Substantia nigra (tissue), 51 donors: ENCODE measurements at places on chromosomes 16 and 17.

DNA sequence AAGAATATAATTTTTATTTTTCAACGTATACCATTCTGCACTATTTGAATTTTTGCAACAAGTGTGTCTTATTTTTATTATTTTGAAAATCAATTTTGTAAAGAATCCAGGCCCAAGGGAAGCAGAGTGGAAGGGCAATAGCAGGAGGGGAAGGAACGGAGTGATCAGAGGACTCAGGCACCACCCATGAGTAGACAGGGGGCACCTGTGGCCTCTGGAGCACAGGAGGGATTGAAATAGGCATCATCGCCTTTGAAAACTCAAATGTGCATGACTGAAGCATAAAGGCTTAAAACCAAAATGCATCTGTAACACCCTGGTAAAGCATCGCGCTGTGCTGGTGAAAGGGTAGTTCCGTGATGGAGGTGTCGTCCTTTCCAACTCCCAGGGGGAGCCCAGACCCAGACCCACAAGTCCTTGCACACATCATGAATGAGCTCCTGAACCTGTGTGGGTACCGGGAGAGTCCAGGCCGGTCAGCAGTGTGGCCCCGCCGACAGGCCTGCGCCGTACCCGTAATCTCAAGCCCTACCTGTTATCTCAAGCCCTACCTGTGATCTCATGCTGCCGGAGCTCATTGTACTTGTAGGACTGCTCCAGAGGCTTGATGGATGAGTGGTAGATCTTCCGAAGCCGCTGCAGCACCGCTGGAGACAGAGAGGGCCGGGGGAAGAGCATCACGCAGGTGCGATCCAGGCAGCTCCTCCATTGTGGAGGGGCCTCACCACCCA lies 39.1 kb downstream of the SRL start:
- no peak for DNase-seq

DNA sequence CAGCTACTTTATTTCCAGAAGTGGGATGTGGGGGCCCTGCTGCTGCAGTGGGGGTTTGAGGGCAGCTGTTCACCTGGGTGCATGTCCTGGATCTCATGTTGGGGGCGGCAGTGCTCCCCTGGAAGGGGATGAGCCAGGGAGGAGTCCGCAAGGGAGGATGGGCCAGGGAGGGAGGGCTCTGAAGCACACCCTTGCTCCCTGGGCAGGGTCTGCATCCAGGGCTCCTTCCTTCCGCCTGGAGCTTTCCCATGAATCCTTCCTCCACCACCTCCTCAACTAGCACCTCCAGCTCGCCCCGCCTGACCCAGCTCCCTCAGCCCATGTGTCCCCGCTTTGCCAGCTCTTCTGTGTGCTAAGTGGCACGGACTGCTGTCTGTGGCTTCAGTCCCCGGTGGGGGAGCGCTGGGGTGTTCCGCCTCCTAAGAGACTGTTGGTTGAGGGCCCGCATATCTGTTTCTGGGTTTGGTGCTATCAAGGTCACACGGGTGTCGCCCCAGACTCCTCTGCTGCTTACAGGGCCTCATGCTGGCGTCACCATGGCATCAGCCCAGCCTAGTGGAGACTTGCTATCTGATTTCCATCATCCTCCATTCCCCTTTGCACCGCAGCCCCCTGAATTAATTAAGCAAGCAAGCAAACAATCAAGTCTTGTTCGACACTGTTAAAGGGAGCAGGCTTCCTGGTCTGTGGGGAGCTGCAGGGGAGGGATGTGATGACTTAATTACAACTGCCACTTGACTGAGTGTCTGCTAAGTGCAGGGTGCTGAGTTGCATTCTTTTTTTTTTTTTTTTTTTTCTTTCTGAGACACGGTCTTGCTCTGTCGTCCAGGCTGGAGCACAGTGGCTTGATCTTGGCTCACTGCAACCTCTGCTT lies 71.8 kb downstream of the PRKCA start:
- DNase-seq = peak; percentile 18

DNA sequence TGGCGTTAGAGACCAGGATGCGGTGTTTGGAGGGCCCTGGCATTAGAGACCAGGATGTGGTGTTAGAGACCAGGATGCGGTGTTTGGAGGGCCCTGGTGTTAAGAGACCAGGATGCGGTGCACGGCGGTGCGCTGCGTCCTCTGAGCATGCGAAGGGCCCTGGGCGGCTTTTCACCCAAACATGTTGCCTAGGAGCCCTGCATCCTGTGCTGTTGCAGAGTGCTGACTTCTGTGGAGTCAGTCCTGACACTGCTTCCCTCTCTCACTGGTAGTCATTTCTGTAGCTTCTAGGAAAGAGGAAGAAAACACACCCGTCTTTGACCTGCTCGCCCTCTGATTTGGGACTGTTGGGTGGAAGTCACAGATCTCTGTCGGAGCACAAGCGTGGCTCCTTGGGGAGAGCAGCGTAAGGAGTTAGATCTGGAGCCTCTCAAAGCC lies 141.2 kb downstream of the LAT start:
- DNase-seq = no peak

DNA sequence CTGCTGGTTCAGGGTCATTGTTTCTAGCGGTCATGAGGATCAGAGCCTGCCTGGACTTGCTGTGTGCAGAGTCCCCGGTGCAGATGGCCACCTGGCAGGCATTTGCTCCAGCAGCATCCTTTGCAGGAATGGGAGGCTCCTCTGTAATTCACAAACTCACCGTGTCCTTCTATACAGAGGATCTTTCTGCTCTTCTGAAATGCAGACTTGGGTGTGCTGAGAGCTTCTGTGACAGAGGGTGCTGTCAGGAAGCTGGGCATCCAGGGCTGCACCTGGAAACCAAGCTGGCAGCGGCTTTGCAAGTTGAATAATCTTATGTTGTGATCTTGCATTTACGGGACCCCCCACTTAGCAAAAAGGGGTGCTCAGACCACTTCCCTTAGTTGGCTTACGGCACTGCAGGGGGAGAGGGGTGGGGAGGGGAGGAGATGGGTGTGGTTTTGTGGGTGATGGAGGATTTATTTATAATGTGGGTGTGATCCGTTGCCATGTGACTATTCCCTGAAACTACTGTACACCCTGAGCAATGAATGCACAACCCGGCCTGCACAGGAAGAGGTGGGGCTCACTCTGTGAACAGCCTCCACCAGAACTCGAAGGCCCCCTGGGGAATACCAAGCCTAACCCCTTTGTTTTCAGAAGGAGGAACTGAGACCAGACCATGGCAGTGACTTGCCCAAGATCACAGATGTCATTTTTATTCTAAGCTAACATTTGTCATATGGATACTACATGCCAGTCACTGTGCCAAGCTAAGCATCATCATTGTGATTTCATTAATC lies 178.3 kb downstream of the PRKCB start:
- no peak for DNase-seq

GRCh38 chr17:46151762-46152161 lies 41.5 kb downstream of the KANSL1 start:
- DNase-seq = no peak

DNA sequence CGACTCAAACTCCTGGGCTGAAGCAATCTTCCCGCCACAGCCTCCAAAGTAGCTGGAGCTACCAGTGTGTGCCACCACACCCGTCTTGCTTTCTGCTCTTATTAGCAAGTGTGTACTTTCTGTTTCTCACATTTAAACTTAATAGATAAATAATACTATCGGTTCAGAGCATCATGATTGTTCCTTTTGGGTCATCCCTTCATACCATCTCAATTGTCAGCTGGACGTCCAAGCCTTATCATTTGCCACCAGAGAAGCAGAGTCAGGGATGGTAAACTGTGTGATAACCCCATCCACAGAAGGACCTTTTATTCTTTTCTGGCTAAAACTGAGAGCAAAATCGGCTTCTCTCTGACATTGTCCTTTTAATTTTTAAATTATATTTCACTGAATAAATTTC lies 279.8 kb upstream of the GOT2 start:
- DNase-seq = no peak

DNA sequence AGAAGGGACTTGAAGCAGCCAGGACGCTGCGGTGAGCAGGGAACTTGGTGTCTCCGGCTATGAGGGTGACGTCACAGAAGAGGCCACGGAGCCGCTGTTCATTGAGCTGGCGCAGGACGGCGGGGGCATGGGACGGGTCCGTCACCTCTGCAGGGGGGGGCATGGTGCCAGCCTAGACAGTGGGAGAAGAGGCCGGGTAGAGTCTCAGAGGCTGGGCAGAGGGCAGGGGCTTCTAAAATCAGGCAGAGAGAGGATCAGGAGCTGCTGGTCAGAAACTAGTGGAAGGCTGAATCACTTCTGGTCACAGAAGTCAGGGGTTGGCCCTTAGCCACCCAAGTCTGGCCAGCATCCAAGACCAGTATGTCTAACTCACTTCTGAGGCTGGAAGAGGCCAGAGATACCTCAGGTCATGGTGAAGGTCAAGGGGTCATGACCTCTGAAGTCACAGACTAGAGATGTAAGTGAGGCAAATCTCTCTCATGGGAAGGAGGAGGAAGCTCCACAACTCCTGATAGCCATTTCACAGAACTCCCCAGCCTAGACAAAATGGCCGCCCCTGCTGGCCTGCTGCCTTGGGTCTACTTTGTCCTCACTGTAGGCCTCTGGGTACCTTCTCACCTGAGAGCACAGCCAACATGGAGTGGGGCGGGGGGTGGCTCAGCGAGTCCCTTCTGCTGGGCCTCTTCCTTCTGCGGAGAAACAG lies 12.6 kb downstream of the ZBTB4 start:
- DNase-seq = no peak

DNA sequence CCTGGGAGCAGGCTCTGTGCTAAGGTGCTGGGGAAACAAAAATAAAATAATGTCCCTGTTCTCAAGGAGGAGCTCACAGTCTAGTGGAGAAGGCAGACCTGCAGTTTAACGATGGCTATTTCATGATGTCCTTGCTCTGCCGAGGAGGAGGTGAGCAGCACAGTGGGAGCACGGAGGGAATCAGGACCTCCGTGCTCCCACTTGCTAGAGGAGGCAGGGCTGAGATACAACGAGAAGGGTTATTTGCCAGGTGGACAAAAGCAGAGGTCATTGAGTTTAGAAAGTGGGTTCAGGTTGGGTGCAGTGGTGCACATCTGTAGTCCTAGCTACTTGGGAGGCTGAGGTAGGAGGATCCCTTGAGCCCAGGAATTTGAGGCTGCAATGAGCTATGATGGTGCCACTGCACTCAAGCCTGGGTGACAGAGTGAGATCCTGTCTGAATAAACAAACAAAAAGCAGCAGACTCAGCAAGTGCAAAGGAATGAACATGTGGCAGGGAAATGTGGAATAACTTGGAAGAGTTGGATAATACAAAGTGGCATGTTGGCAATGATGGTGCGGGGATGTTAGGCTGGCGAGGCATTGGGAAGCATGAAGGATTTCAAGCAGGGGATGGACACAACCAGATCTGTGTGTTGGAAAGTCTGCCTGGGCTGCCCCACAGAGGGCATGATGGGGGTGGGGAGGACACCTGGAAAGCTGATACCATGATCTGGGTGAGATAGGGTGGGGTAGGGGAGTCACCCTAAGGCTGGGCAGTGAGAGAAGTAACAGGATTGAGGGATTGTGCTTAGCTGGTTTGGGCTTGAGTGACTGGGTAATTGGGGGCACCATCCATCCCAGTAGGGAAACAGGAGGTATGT lies 12.8 kb upstream of the TNS4 start:
- no peak for DNase-seq

DNA sequence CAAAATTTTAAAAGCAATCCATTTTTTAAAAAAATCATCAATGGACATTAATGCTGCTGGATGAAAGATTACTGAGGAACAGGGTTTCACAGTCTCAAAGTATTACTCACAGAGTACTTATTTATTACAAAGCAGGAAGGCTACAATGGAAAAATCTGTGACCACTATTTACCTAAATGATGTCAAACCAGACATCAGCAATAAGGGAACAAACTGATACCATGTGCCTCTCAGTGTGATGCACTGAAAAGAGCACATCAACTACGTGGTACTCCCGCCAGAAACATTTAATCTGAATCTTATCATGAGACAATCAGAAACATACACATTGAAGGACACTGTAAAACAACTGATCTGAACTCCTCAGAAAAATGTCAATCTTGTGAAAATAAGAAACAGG lies 124.2 kb downstream of the PARN start:
- DNase-seq = no peak

DNA sequence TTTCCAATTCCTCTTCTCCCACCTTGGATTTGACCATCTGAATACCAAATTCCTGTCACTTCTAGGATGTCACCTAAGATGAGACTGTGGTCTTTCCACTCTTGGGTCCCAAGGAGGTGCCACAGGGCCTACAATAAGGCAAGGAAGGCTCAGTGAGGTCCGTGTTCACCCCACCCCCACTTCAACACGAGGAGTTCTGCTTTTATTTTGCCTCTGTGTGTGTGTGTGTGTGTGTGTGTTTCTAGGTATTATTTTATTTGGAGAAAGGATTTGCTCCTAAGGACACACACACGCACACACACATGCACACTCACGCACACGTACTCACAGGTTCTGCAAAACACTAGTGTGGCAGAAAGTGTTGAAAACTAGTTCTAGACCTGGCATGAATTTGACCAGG lies 24.5 kb upstream of the PHOSPHO1 start:
- DNase-seq = no peak
